ENCODE measurements at places on chromosomes 4 and X.

DNA sequence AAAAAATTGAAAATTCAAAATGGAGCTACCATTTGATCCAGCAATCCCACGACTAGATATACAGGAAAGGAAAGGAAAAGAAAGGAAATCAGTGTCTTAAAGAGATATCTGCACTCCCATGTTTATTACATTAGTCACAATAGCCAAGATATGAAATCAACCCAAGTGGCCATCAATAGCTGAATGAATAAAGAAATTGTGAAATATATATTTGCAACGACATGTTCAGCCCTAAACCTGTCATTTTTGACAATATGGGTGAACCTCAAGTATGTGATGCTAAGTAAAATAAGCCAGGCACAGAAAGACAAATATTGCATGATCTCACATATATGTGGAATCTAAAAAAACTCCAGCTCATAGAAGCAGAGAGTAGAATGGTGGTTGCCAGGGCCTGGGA, 155.1 kb downstream of the ANXA5 start:
- no peak for DNase-seq

- DNase-seq, result no peak
Observed at GRCh38 chr4:134948110-134948642, 746.6 kb upstream of the PABPC4L start.

DNA sequence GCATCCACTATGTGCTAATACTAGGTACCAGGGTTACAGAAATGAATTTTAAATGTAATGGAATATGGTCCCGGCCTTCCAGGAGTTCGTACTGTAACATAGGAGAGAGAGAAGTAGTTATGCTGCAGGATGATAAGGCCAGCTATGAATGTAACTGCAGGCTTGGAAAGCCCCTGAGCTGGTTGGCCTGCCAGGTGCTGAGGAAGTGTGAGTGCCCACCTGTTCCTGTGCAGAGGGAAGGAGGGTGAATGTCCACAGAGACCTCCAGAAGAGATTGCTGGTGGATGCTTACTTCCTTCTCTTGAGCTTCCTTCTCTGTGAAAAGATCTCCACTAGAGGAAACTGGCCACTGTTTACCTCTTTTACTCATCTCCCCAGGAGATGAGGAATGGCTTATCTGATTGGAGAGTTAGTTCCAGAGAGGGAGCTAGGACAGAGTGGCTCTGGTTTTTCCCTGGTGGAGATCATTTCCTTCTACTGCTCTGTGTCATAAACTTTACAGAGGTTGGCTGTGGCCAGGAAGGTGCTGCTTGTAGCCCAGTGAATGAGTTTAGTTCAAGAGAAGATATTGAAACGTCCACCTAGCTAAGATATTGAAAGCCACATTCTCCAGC, 114.0 kb upstream of the LNX1 start:
- no peak for DNase-seq

DNA sequence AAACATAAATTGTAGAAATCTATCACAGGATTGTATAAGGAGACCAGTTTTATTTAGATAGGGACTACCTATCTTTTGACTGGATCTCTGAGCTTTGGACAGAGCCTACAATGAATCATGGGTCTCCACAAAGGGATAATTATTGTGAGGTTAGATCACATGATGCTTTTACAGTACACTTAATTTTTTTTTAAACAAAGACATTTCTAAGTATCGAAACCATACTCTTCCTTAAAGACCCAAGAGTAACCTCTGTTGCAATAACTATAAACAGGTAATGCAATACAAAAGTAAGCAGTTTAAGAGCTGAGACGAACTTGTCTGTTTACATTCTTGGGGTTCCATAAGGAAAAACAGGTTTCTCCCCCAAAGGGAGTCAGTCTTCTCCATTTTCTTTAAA, 64.3 kb upstream of the GABRE start:
- DNase-seq, result no peak

- DNase-seq, result peak; percentile 43
Observed at GRCh38 chr4:98026362-98026761, 116.9 kb downstream of the STPG2 start.

DNA sequence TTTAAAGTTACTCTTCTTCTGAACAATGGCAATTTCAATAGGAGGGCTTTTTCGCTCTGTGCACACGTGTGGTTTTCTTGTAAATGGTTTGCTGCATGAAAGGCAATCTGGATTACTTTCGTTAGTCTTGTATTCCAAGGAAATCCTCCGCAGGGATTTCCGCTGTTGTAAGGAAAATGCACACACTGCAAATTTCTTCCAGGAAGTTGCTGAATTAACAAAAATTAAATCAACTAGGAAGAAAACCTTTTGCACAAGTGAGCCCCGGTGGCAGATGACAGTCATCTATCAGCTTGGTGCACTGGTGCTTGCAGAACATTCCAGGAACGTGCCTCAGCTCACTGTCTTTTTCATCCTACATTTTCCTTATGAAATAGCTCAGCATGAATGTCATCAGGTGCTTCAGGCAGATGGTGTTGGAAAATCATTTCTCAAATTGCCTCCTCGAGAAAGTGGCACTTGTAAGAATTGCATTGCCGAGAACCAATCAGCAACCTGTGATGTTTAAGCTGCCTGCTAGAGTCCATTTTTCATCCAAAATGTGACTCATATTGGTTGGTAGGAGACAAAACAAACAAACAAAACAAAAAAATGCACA, 272.4 kb upstream of the VCX start:
- DNase-seq, result no peak

- DNase-seq, result no peak
Observed at GRCh38 chrX:65607070-65607742, 60.2 kb upstream of the MSN start.

- DNase-seq, result no peak
Observed at GRCh38 chrX:70476934-70477733, 32.5 kb downstream of the DLG3 start.

GRCh38 chr4:2322841-2323240, 60.9 kb upstream of the MXD4 start:
- DNase-seq, result no peak

DNA sequence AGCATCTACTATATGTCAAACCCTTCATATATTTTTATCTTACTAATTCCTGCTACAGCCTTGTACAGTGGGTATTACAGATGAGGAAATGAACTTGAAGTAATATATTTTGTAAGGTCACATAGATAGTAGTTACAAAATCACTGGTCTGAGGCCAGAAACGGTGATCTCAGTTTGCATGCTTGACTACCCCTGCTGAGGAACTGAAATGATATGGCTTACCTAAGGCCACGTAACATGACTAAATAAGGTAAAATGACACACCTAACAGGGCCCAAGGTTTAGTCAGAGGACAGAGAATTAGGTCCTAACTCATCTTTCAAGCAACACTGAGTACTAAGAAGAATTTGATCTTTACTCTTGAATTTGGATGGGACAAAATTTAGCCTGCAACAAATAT, 1.5 kb upstream of the COMMD8 start:
- no peak for DNase-seq

DNA sequence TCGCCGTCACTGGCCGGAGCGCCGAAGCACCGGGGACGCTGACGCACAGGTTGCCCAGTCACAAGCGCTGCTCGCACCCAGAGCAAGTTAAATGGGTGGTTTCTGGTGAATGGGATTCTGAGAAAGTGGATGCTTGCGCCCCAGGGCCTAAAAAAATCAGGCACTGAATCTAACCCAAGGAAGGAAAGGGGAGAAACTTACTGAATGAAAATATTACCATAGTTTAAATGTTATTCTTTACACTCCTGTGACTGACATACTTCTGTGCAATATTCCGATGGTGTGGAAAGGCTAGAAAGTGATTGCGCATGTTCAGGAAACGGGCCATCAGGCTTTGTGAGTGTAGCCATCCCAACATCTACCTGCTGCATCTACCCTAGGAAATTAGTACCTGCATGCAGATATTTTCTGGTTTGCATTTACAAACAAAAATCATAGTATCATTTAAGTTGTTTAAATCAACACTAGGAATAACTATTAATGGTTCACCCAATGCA, 838 bp upstream of the ABCG2 start:
- no peak for DNase-seq

GRCh38 chr4:98470831-98471230, 187.6 kb downstream of the TSPAN5 start:
- no peak for DNase-seq

GRCh38 chr4:99144070-99144469, at the start of gene ADH4:
ADH4 (minus strand) TSS chr4:99144297; CDS start chr4:99144222, 75 bp downstream.
- DNase-seq, result no peak

- no peak for DNase-seq
Observed at GRCh38 chr4:76641351-76641750, 206.3 kb downstream of the SHROOM3 start.

DNA sequence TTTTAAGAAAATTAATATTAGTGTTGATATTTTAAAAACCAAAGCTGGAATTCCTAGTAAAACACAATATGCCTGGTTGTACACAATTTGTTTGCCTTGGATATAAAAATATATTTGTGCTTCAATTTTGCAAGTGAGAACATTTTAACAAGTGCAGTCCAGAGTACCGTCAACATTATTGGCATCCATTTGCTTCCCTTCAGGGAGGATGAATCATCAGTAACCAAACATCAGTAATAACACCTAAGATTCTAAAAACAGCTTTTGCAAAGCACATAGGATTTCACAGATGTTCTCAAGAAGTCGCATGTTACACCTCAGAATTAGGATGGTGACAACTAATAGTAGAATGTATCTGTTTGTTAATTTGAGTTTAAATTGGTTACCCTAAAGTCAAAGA, 262.6 kb upstream of the BMP3 start:
- no peak for DNase-seq

- peak; percentile 53 for DNase-seq
Observed at GRCh38 chrX:136147315-136147901, at the start of gene FHL1. FHL1 (plus strand) TSS chrX:136147533.

- no peak for DNase-seq
Observed at GRCh38 chr4:166838975-166839614, 395.2 kb downstream of the SPOCK3 start.

- peak; percentile 43 for DNase-seq
Observed at GRCh38 chr4:101355246-101355645, 7.9 kb upstream of the PPP3CA start.

DNA sequence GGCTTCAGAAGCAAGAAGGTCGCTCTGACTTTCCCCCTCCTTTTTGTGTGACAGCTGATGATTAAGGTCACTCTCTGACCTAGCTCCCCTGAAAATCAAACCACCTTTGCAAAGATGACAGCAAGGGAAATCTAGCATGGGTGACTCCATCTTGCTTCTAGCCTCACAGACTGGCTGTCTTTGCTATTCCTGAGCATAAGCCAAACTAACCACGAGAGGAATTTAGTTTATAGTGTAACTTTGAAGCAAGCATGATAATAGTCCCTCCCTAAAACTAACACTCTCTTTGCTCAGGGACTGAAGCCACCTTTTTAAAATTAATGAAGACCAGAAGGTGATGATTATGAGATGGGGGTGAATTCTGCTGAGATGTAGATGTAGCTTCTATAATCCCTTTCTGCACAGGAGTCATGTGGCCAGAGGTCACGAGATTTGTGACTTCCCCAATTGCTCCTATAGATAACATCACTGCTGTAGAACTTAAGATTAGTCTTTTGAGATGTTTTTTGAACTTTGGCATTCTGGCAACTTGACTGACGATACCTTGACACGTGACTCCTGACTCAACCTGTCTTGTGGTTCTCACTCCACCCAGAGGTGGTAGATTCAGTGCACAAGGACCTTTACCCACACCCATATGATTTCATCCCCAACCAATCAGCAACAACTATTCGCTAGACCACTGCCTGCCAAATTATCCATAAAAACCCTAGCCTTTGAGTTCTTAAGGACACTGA, 14.9 kb upstream of the PDE5A start:
- DNase-seq, result no peak

DNA sequence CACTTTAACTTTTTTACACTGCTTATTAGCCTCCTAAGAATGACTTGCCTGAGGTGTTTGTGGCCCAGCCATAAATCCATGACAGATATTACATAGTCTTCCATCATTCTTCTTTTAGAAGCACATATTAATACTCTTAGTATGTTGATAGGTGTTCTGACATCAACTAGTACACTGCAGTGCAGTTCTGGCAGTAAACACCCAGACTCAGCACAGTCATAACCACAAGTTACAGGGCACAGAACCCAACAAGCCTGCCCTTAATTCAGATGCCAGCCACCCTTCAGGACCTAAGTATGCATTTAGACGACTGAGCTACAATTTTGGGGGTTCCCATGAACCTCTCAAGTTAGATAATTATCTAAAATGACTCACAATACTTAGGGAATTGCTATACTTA, 36.5 kb upstream of the GUCY1B1 start:
- no peak for DNase-seq

- DNase-seq, result no peak
Observed at GRCh38 chrX:7146020-7146702, 1.4 kb upstream of the STS start.

DNA sequence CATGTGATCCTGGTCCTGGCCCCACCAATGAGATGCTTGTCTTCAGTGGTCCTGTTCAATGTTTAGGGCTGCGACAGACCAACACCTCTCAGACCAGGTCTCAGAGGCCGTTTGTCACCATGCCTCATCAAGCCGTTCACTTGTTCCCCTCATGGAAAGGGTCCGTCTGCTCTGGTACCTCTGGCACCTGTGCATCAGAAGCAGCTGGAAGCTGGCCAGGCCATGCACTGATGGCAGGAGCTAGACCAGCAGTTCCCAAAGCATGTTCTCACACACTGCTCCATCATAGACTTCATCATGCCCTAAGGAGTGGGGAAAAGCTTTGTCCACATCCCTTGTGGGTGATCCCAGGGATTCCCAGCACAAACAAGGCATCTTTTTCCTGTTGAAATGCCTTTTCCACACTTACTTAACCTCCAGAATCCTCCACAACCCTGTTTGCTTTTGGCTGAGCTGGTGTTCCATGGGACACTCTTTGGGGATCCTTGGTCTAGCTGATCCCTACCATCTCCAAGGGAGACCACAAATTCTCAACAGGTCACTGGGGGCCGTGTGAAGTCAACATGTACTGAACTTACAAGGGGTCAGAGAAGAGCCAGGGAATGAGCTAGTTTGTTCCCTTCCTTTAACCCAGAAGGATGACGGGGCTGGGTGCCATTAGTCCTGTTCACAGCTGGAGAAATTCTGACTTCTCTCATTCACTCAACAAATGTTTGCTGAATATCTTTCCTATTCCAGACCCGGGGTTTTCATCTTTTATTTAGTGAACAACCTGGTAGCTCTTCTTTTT, 21.8 kb downstream of the SH3TC1 start:
- DNase-seq, result no peak

DNA sequence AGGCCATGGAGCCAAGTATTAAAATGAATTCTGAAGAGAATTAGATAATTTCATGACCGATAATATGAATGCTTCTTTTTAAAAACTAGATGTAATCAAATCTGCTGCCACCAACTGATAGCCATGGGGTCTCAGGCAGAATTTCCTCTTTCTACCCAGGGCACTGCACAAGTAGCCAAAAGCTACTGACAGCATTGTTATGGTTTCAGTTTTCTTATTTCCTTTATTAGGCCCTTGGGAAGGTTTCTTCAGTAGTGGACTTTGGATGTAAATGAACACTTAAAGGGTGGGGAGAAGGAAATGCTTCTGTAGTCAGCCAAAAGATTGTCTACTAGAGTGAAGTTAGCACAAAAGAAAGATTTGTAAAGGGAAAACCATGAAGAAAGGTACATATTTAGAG, 686.0 kb downstream of the ADGRL3 start:
- DNase-seq, result no peak

GRCh38 chr4:155079871-155080270, 128.6 kb upstream of the NPY2R start:
- DNase-seq, result no peak

All from RPMI8226 (cell line).